ENCODE measurements at places on chromosomes 11 and 22.

DNA sequence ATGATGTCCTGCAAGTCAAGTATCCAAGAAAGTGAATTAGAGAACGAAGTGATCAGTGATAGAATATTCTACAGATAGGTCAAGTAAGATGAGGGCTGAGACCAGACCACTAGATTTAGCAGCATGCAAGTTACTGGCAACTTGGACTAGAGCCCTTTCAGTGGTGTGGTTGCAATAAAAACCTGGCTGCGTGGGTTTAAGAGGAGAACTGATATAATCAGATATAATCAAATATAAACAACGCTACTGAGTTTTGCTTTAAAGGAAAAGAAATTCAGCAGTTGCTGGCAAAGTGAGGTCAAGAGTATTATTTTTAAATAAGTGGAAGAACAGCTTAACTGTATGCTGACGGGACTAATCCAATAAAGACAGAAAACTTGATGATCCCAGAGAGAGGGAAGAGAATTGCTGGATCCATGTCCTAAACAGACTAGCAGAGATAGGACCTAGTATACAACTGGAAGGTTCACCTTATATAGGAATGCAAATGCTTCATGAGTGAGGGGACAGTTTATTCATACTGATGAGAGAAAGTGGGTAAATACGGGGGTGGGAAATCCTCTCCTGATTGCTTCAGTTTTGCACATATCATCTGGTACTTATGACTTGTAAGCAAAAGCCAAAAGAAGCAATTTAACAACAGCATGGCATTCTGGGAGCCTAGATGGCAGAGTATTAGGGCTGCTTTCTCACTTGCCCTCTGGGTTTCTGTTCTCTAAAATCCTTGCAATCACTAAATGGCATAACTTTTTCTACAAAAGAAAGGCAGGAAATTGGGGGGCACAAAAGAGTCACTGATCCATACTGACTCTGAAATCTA, 146.2 kb downstream of the RBFOX2 start:
- peak; percentile 31 for DNase-seq

GRCh38 chr11:91922846-91923245, 301.8 kb upstream of the FAT3 start:
- no peak for DNase-seq

- DNase-seq, result no peak
These were observed 479.2 kb downstream of the MIAT start for GRCh38 chr22:27136596-27136995.

- no peak for DNase-seq
These were observed 146.0 kb downstream of the RRAS2 start for GRCh38 chr11:14212986-14213385.

- DNase-seq, result no peak
These were observed 489.5 kb downstream of the DLG2 start for GRCh38 chr11:85137597-85137996.

- no peak for DNase-seq
These were observed 228.1 kb downstream of the TENM4 start for GRCh38 chr11:79212741-79213190.

DNA sequence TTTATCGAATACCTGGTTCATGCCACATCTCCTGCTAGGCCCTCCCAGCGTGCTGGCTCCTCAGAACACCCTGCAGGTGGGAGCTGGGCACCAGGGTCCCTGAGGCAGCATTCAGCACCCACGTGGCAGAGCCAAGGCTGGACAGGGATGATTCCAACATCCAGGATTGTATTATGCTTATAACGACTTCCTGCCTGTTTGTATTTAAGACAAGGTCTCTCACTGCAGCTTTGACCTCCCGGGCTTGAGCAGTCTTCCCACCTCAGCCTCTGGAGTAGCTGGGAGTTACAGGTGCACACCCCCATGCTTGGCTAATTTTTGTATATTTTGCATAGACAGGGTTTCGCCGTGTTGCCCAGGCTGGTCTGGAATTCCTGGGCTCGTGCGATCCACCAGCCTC, 64.7 kb upstream of the WNT7B start:
- DNase-seq, result no peak

GRCh38 chr11:79367844-79368243, 73.0 kb downstream of the TENM4 start:
- DNase-seq, result no peak

GRCh38 chr11:119797123-119797611, 68.2 kb upstream of the NECTIN1 start:
- no peak for DNase-seq

- DNase-seq, result no peak
These were observed 149.8 kb downstream of the OR4C45 start for GRCh38 chr11:50182486-50182885.

DNA sequence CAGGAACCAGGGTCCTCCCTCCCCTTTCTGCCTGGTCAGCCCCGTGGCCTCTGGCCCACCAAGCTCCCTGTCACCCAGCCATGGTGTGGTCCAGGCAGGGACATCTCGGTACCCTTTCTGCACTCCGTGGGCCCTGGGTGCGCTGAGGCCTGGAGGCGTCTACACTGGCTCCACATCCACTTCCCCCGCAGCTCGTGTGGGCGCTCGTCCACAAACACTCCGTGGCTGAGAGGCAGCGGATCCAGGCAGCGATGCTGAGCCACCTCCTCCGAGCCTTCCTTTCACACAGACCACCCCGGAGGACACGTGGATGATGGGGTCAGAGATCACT, 16.1 kb downstream of the RNH1 start:
- no peak for DNase-seq

GRCh38 chr11:83835423-83835822, 549.3 kb upstream of the CCDC90B start:
- no peak for DNase-seq

- DNase-seq, result no peak
These were observed 93.6 kb downstream of the SYN3 start for GRCh38 chr22:32964411-32965057.

DNA sequence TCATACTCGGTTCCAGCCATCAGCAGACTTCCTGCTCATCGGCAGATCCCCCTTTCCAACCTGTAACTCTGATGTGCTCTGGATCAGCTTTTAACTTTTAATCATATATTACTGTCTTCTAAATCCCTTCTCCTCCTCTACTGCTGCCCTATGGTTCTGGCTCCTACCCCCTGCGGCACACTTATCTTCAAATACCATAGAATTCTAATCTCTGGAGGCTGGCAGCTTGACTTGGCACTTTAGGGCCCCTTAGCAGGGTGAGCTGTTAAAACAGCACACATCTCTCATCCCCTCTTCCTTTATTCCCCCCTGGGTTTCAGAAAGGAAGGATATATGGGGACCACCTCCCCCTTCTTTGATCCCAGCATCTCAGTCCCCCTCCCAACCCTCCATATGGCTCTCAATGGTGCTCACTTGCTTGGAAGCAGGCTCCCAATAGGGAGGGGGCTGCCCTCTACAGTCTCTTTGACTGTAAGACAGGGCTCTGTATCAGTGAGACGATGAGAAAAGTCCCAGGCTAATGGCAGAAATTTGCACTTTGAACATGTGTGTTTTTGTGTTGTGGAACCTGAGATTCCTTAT, 4.4 kb upstream of the CNTF start:
- no peak for DNase-seq

DNA sequence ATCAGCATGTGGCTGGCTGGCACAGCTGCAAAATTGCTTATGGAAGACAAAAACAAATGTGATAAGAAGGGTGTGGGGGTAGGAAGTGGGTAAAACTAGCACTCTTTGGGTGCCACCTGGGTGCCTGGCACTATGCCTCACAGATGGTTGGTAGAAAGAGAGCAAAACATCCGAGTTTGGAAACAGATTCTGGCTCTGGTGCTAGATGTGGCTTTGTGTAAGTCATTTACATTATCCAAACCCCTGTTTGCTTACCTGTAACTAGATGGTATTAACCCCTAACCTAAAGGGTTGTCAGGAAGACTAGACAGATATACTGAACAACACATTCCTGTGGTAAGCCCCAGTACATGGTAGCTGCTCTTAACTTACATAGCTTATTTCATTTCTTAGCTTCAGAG, 905.6 kb downstream of the DLG2 start:
- DNase-seq, result no peak

- DNase-seq, result no peak
These were observed 10.1 kb downstream of the ACO2 start for GRCh38 chr22:41478891-41479521.

DNA sequence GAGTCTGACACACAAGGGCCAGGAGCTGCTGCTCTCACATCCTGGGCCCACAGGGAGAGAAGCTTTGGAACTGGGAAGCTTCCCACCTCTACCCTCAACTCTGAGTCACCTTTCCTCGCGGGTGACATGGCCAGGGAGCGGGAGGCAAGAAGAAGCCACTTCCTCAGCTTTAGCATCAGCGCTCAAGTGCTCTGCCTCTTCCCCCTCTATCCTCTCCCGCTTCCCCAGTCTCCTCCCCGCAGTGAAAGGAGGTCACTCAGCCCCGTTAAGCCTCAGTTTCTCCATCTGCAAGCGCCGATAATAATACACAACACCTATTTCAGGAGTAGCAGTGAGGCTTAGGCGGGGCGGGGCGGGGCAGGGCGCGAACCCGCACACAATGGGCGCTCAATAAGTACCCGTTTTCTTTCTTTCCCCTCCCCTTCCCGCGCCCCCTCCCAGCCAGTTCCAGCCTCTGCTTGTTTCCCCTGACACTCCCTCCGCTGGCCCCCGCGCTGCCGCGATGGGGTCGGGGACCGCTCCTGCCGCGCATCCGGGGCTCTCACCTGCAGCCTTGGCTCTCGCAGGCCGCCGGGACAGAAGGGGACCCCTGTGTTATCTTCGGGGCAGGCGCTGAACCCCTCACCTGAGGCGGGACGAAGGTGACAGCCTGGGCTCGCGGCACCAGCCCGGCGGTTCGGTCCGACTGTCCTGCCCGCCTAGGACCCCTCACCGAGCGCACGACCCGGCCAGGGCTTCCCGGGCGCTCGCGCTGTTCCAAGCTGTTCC, 892 bp downstream of the GDPD5 start:
- peak; percentile 45 for DNase-seq

GRCh38 chr11:132033051-132033450, 662.6 kb downstream of the NTM start:
- DNase-seq, result no peak

DNA sequence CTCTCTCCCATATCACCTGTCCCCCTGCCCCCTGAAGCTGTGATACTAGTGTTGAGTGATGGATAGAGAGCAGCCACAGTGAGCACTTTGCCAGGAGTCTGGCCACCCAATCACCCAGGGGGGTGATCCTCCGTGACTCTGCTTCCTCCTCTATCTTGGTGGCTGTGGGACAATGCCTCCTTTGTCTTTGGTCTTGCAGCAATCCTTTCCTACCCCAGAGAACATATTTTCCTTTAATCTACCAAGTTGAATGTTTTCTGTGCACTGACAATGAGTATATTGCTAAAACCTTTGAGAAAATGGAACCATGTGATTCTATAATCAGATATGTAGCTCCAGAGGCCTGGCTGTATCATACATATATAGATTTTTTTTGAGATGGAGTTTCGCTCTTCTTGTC, 58.1 kb upstream of the HEPHL1 start:
- no peak for DNase-seq

DNA sequence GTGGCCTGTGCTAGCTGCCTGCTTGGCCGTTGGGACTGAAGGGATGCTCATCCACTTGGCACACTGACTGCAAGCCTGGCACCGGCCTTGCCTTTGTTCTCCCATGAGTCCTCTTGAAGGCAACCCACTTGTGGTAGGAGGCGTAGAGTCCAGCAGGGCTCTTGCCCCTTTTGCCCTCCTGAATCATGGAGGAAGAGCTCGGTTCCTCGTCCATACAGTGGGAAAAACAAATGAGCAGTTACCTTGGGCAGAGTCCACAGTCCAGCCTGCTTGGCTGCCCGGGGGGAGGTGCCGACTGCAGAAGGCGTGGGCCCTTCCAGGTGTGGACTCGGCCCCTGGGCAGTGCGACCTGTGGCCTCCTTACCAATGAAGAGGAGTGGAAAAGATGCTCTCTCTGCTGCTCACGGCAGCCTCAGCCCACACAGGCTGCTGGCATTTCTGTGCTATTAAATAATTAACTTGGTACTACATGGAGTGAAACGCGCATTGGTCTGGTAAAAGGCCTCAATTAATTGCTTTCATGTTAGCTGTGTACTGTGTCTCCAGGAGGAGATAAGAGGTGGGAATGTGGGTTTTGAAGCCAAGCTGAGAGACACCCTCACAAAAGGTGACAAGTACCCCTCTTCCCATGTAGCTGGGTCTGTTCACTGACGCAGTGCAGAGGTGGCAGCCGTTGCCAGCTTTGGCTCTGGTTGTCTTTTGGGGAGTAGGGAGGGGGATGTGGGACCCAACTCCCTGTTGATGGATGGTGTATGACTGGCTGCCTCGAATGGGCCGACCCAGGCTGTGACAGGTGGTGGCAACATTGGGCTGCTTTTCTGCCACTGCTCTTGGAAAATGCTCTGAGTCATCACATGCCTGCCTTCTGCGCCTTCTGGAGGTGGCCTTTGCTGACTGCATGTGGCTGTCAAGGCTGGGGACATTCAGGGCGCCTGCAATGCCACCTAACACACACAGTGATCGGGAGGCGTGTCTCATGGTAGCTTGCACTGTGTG, 26.8 kb upstream of the B3GAT1 start:
- no peak for DNase-seq

All from GM03348 (cell line).